ENCODE measurements at places on chromosomes 4 and X.

DNA sequence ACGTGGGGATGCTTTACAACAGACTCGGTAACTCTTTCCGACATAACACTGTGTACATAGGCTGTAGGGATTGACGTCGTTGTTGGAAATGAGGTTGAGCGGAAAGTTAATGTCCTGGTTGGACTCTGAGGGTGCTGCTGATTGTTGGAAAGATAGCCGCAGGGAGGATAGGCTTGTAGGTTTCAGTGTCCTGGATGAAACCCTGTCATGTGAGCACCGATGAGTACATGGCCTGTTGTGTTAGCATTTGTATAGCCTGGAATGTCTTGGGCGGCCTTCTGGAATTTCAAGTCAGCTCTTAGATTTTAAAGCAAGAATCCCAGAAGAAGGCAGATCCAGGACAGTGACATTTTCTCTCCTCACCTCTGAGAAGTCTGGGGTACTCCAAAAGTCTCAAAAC lies 63.3 kb downstream of the TBC1D14 start:
- no peak for DNase-seq

DNA sequence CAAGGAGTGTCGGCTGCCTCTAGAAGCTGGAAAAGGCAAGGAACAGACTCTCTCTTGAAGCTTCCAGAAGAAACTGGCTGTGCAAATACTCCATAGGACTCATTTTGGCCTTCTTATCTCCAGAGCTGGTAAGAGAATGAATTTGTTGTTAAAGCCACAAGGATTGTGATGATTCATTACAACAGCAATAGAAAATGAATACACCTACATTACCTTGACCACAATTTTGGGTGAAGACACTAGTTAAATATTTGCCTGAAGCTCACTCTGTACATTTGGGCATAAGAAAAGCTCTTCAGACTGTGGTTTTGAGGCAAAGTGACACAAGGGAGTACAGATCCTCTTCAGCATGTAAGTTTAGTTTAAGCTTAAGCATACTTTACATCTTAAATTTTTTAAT lies 134.5 kb upstream of the TLL1 start:
- peak; percentile 90 for DNase-seq

GRCh38 chrX:153245288-153245731 lies 66.2 kb downstream of the MAGEA1 start:
- DNase-seq = peak; percentile 3

GRCh38 chrX:35625714-35626113 lies 172.4 kb upstream of the MAGEB16 start:
- DNase-seq = no peak

- DNase-seq = no peak
These were observed 90.4 kb upstream of the HPRT1 start for GRCh38 chrX:134369576-134369975.

DNA sequence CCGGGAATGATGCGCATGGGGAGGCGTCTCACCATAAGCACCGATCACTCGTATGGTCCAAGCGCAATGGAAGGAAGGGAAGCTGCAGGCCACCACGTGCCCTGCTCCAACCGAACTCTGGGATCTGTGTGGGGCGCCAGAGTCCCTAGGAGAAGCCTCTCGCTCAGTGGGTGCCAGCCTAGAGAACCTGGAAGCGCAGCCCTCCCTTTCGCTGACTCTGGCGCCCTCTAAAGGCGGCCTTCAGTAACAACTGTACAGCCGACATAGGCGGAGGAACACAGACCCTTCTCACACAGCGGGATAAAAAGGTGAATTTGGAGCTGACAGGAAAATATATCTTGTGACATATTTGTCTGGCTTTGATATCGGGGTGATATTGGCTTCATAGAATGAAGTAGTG lies 76.0 kb downstream of the INTS6L start:
- DNase-seq = no peak

- no peak for DNase-seq
These were observed 25.2 kb downstream of the MANBA start for GRCh38 chr4:102735582-102735981.

DNA sequence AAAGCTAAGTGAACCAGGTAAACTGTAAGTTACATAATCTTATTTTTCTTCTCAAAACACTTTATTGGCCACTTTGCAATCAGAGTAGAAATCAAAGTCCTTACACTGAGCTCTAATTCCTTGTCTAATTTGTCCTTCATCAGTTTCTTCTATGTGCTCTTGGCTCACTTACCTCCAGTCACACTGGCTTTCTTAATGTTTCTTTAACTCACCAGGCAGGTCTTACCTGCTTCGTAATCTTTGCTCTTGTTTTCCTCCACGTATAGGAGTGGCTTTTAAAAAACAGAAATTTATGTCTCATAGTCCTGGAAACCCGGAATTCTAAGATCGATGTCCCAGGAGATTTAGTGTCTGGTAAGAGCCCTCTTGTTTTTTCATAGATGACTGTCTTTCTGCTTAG lies 1462.1 kb downstream of the FSTL5 start:
- no peak for DNase-seq

DNA sequence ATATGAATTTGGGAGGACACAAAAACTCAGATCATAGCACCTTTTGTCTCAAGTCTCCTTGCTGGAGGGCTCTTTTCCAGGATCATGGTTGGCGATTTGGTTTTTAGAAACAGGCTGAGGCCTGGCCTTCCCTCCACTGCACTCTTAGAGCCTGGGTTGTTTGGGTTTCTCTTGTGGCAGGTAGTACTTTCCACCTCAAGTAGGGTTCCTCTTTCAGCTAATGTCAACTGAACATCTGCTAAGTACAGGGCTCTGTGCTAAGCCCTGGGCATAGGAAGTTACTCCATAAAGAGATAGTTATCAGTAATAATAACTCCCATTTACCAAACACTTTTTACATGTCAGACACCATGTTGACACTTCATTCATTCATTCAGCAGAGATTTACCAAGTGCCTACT lies 28.2 kb upstream of the APLN start:
- DNase-seq = no peak

- DNase-seq = no peak
These were observed 51.0 kb downstream of the AGA start for GRCh38 chr4:177391287-177391686.

- peak; percentile 86 for DNase-seq
These were observed 40.4 kb downstream of the COL4A6 start for GRCh38 chrX:108397627-108398391.

DNA sequence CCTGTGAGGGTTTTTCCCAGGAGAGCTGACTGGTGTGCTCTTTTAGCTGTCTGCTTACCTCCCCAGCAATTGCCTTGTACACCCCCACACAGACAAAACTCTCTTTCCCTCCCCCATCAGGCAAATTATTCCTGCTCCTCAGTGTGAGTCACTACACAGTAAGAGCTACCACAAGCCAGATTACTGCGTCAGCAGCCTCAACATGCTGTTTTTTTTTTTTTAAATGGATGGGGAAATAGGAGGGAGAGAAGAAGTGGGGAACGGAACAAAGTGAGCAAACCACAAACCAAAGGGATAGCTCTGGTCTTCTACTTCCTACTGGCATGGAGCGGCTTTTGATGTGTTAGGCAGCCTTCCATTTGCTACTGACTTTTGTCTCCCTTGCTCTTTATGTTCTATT lies 107.5 kb upstream of the ACSL4 start:
- DNase-seq = peak; percentile 90

DNA sequence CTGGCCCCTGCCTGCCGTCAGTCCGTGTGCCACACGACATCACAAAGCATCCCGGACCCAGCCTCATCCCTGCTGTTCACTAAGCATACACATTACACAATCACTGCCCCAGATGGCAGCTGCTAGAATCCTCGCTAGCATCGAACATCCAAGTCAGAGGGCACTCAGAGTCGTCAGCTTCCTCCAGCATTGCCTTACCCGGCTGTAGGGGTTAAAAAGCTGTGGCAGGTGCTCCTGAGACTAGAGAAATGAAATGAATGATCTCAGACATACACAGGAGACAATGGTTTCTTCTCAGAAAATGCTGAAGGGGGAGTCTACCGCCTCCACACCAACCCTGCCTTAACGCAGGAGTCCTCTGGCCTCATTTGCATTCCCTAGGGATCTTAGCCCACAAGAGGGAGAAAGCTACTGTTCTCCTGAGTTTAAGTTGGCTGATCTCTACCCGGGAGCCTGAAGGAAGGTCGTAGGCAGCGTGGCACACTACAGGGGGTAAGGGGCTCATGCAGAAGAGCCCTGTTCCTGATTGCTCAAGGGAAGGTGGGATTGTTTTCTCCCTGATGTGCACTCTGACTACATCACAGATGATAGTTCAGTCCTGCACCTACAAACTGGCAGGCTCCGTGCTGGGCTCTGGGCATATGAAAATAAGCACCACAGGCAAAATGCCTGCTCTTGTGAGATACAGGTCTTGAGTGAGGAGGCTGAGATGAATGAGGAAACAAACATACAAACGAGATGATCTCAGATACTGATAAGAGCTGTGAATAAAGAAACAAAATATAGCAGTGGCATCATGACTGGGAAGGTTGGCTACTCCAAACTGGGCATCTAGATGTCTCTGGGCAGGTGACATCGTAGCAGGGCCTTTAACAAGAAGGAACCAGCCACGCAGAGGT lies 2.6 kb upstream of the KIAA0232 start:
- DNase-seq = no peak

- DNase-seq = no peak
These were observed 396.0 kb downstream of the PDGFC start for GRCh38 chr4:156575430-156576073.

Measured in foreskin keratinocyte (primary cell).